ENCODE measurements at places on chromosomes 11 and 22.

DNA sequence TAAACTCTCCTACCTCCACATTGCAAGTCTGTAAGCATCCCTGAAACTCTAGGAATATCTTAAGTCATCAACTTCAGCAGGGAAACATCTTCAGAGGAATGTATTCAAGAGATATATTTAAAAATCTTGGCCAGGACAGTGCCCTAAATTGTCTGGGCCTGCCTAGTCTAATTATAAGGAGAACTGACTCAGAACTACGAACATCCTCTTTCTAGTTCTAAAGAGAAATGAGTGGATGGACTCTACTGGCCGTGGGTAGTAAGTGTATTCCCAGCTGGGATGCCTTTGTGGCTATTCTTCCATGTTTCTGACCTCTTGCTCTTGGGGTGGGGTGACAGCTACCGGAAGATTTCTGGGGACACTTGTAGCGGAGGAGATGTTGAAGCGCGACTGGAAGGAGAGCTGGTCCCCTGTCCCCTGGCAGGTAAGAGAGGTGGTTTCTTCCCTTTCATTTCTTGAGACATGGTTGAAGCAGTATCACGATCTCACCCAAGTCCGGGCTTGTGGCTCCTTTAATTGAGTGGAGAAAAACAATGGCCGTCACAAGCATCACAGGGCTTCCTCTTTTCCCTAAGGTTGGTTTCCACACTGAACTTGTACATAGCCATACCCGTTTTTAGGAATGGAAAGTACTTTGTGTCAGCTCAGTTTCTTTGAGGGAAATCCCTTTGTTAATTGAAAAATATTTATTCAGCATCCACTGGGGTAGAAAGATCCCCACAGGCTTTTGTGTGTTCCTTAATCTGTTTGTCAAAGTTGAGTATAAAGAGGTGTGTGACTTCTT is 97.7 kb upstream of the SORL1-AS1 start:
- DNase-seq: no peak

DNA sequence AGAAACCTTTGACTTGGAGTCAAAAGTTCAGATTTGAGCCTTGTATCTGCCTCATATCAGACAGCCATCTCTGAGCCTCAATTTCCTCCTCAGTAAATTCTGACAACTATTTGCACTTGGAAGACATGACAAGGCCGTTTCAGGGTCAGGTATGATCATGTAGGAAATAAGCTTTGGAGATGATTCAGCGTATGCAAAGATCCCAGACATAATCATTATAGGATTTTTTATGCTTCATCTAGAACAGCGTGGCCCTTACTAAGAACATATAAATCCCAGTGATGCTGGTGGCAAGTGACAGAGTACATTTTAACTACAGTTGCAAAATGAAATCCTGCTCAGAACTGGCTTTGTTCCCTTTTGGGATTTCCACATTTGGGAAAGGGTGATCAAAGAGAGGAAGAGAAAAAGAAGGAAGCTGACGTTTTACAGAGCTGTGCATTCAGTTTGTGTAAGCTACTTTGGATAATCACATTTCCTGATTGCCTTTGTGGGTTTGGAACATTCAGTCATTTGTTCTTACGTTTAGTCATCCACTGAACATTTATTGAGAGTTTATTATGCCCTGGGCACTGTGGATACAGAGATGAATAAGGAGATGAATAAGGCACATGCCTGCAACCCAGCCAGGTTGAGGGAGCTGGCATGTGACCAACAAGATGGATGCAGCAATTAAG is 81.9 kb upstream of the HEPHL1 start:
- DNase-seq: peak; percentile 5

- peak; percentile 81 for DNase-seq
These were observed 49.5 kb downstream of the OR4D9 start for GRCh38 chr11:59560702-59561473.

- DNase-seq: no peak
These were observed 29.8 kb downstream of the MOB2 start for GRCh38 chr11:1456596-1457325.

- peak; percentile 69 for DNase-seq
These were observed 5.6 kb downstream of the DDX6 start for GRCh38 chr11:118785362-118785761.

- no peak for DNase-seq
These were observed 19.5 kb downstream of the PVALB start for GRCh38 chr22:36797374-36797773.

DNA sequence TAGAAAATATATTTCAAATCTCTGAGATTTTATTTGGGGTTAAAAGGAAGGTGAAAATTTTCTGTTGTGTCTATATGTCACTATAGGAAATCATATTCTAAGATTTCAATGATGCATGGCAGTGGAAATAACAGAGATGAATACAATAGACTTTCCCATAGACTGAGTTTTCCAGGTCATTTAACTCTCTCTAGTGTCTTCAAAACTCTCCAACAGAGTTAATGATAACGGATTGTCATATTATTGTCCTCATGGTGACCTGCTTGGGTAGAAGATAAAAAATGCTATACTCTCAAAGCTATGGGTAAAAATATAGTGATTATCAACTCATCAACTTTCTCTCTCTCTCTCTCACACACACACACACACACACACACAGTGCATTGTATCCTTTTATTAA is 312.9 kb downstream of the CNTN5 start:
- DNase-seq: no peak

GRCh38 chr11:66912911-66913310 is 45.3 kb downstream of the PC start:
- DNase-seq: no peak

DNA sequence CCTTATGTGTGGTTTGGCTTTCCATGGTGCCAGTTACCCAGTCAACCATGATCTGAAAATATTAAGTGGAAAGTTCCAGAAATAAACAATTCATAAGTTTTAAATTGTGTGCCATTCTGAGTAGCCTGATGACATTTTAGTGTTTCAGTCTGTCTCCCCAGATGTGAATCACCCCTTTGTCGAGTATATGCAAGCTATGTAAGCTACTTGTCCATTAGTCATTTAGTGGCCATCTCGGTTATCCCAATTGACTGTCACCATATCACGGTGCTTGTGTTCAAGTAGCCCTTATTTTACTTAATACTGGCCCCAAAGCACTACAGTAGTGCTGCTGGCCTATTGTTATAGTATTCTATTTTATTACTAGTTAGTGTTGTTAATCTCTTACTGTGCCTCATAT is 44.9 kb downstream of the ATG16L2 start:
- DNase-seq: peak; percentile 41

DNA sequence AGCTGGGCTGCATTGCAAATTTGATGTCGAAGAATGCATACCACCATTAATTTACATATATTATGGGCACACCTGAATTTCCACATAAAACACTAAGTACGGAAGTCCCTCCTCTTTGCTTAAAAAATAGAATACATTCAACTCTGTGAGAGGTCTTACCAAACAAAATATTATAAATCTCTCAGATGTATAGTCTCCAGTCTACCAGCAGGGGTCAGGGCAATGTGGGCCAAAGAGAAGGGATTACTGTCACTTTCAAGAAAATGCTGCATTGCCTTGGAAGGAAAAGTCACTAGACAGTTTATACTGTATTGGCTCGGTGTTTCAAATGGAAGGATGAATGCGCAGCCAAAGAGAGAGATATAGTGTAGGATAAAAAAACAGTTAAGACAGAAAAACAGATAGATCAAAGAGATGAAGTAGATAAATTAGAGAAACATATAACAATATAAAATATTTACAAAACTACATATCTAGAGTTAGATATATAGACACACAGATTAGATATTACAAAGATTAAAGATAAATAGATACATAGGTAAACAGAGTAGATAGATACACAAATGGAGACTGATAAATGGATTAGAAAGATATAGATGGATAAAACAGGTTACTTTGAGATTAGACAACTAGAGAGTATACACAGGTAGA is 20.9 kb downstream of the SERGEF start:
- DNase-seq: peak; percentile 59

GRCh38 chr22:45929649-45930048 is 47.3 kb downstream of the WNT7B start:
- no peak for DNase-seq

GRCh38 chr11:35751664-35752061 is 89.1 kb downstream of the TRIM44 start:
- DNase-seq: no peak

GRCh38 chr22:50320671-50321325 is 6.0 kb downstream of the DENND6B start:
- DNase-seq: no peak

- no peak for DNase-seq
These were observed 23.8 kb downstream of the SHISAL1 start for GRCh38 chr22:44288913-44289312.

GRCh38 chr11:119491753-119492510 is 69.0 kb upstream of the THY1 start:
- DNase-seq: peak; percentile 15

DNA sequence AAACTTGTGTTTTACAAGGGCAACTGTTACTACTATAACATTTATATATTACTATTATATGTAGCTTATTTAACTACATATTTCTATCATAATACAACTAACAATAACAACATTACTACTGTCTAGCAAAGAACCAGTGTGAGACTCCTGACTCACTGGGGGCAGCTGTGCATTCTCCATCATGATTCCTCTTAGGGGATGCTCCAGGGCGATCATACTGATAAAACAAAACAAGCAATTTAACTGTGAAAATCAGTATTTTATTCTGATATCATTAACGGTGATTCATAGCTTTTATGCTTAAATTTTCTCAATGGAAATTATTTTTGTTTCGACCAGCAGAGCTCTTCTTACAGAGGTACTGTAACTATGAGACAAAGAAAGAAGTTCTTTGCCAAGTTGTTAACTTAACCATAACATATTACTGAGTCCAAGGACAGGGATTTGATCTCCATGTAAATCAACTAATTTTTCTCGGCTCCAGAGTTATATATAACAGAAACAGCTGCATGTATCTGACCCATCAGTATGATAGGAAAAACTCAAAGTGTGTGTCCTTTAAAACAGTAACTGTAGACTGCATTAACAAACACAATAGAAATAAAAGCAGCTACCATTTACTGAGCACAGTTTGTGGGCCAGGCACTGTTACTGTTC is 24.8 kb upstream of the FNBP4 start:
- DNase-seq: no peak

DNA sequence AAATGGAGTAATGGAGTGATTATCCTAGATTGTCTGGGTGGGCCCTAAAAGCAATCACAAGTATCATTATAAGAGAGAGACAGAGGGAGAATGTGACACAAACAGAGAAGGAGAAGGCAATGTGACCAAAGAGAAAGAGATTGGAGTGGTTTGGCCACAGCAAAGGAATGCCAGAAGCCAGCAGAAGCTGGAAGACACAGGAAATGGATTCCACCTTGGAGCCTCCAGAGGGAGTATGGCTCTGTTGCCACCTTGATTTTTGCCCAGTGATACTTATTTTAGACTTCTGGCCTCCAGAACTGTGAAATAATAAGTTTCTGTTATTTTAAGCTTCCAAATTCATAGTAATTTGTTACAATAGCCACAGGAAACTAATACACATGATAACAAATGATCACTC is 36.8 kb upstream of the OR5P2 start:
- DNase-seq: peak; percentile 9

- peak; percentile 46 for DNase-seq
These were observed 324.5 kb upstream of the PITPNB start for GRCh38 chr22:28243539-28243938.

GRCh38 chr11:56817661-56818060 is 69.2 kb upstream of the OR9G4 start:
- DNase-seq: no peak

DNA sequence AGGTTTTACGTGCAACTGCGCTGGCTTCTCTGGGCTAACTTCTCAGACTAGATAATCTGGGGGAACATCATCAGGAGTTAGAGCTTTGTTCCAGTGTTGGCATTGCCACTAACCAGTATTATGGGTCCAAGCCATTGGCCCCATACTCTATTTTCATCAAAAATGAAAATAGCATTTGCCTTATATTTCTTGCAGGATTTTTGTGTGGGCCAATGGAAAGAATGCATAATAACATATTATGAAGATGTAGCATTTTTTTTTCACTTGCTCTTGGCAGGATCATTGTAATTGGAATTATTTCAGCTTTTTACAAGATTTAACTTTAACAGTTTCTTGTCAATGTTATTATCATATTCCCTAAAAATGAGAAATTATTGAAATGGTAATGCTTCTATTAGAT is 16.1 kb downstream of the ARHGAP42 start:
- no peak for DNase-seq

DNA sequence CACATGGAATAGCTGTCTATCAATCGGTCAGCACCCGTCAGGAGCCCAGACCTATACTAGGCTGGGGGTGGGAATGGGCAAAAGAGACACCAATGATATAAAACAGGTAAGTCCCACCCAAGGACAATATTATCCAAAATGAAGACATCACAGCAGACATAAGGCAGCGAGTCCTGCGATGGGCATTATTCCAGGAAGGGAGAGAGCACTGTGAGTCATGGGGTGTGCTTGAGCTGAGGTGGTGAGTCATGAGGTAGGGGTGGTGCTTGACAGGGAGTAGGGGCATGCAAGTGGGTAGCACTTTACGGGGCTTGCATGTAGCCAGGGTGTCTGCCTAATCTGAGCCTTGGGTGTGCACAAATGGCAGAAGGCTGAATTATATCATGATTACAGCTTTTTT is 605.0 kb upstream of the CADM1 start:
- DNase-seq: no peak

DNA sequence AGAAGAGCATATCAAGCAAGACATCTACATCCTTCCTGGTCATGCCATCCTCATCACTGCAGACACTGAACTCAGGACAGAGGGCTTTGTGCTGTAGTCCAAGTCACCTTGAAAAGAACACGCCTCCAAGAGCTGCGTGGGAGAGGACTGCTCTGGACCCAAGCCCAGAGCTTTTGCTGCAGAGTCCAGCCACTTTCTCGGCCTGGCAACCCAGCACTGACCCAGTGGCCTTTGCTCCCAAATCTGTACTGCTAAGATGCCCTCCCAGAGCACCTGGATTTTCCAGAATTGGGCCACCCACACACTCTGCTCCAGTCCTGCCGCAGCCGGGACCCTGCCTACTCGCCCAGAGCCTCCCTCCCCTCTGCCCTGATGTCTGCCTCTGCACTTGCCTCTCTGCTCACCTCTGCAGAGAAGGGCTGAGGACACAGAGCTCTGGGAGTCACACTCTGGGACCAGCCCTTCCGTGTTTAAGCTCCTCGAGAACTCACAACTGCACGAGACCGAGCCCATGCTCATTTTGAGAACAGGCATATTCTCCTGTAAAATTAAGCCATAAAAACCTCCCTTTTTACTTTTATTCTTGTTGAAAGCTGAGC is 83.8 kb upstream of the CSNK2A3 start:
- DNase-seq: no peak

DNA sequence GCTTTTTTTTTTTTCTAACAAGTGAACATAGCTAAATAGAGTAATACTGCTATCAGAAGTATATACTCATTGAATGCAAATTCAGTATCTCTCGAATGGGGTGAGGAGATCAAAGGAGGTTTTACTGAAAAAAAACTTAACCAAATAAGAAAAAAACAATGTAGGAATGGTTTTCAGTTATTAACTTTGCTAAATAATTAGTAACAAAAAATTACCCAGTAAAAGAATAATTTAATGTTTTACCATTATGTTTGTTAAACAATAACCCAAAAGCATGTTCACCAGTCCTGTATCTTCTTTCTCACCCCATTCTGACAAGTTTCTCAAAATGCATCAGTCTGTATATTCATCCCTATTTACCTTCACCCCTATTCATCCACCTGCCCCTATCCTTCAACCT is 22.6 kb upstream of the CTSC start:
- no peak for DNase-seq

GRCh38 chr11:44893308-44893822 is 57.3 kb downstream of the TP53I11 start:
- no peak for DNase-seq
